ENCODE measurements at places on chromosomes 2 and 18.

- no peak for DNase-seq
Measured at GRCh38 chr2:146207417-146207816, 1637.4 kb upstream of the ACVR2A start.

DNA sequence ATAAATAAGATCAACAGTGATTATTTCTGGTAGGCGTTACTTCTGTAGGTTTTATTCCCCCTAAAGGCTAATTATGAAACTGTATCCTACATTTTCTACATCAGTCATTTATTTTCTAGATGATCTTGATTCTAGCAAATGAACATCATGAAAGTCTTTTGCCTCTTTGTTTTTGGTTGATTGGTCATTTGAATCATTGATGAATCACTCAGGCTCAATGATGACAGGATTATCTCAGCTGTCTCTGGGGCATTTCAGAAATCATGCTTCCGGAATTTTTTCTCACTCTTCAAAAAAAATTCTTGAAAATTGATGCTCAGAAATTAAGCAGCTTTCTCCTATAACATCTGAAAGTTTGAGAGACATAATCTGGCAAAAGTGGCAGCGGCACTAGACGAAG lies 298.9 kb upstream of the TCF4 start:
- DNase-seq: no peak

- DNase-seq: no peak
Measured at GRCh38 chr2:150400849-150401248, 86.6 kb downstream of the RND3 start.

GRCh38 chr18:69981948-69982347 lies 34.3 kb upstream of the CD226 start:
- DNase-seq: no peak

DNA sequence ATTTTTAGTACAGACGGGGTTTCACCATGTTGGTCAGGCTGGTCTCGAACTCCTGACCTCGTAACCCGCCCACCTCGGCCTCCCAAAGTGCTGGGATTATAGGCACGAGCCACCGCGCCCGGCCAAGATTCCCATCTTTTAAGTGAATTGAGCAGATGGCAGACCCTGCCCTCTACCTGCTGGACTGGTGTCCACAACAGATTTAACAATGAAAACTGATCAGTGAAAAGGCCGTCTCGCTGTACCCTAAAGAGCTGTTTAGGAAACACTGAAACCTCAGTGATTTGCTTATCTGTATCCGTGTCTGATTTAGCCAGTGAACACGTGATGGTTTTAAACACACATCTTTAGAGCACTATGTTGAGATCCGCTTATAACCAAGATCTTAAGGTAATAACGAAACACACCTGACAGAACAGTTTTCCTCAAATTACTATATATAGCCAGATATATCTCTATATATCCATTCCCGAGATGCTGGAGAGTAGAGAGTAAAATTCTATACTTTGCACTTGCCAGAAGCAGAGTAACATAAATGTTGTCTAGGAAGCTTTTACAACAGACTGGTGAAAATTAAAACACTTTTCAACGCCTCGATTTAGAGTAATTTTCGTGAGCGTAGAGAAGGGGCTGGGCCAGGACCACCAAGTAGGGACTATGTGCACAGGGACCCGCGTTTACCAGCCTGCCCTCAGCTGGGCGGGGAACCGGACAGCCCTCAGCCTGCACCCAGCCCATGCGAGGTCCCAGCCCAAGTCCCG lies 594 bp downstream of the FAM161A start:
- no peak for DNase-seq

- no peak for DNase-seq
Measured at GRCh38 chr2:176492583-176492982, 223.3 kb downstream of the MTX2 start.

DNA sequence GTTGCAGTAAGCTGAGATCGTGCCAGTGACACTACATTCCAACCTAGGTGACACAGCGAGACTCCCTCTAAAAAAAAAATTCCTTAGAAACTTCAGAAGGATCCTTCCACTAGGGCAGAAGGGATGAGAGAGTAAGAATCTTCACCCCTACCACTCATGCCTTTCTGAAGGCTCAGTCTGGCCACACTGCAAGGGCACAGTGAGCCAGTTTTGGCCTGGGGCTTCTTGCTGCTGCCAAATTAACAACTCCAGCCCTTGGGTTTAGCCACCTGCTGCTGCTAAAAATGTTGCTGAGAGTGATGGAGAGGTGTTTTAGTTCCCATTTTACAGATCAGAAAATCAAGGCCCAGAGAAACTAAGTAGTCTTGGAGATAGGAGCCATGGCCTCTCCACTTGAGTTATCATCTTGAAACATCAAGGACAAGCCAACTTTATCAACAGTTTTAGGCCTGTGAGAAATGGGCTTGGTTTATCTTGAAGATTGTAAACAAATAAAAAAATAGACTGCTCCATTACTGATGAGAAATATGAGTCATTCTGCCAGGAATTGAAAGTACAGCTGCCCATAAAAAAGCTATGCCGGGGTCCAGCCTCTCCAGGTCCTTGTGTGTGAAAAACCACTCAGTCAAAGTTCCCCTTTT lies 31.9 kb upstream of the CASP8 start:
- no peak for DNase-seq

Measured in activated T-cell treated with anti-CD3 and anti-CD28 coated beads for 48 hours (primary cell).